ENCODE measurements at places on chromosomes 7 and 10.

- DNase-seq, result no peak
Measured at GRCh38 chr7:102992938-102993717, 80.3 kb downstream of the LRRC17 start.

DNA sequence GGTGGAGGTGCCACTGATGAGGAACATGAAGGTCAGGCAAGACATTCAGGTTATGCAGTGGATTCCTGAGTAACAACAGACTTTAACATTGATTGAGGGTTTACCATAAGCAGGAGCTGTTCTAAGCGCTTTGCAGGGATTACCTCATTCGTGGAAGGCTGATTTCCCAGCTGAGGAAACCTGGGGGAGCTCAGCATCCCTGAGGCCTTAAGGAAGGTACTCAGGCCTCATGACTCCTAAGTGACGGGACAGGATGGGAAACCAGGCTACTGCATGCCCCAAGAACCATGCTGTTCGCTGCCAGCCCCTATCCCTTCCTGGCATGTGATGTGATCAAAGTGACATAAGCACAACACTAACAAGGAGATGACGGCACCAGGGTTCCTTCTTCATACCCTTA lies 143.6 kb upstream of the NFE2L3 start:
- no peak for DNase-seq

DNA sequence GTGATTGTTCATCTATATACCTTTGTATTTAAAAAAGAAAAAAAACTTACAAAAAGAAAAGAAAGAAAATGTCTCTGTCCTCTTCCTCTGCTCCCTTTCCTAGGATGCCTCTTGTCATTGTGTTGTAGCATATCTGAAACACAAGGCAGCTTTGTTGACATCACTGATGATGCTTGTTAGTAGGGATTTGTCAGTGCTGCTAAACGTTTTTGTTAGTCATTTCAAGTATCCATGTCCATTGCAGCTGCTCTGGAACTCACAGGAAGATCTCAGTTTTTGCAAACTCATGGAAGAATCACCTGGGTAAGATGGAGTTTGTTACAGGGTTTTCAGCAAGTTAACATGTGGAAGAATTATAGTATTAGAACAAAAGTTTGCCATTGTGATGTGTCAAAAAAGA lies 123.6 kb downstream of the CCSER2 start:
- no peak for DNase-seq

- no peak for DNase-seq
Measured at GRCh38 chr10:22712956-22713852, 1.2 kb downstream of the PIP4K2A start.

GRCh38 chr10:49629431-49629881 lies 15.6 kb downstream of the CHAT start:
- DNase-seq, result no peak

- no peak for DNase-seq
Measured at GRCh38 chr7:108568801-108569380, 615 bp downstream of the THAP5 start.

GRCh38 chr10:126160971-126161630 lies 227.2 kb downstream of the ADAM12 start:
- DNase-seq, result no peak

GRCh38 chr10:60541451-60541850 lies 151.8 kb upstream of the ANK3 start:
- DNase-seq, result no peak

DNA sequence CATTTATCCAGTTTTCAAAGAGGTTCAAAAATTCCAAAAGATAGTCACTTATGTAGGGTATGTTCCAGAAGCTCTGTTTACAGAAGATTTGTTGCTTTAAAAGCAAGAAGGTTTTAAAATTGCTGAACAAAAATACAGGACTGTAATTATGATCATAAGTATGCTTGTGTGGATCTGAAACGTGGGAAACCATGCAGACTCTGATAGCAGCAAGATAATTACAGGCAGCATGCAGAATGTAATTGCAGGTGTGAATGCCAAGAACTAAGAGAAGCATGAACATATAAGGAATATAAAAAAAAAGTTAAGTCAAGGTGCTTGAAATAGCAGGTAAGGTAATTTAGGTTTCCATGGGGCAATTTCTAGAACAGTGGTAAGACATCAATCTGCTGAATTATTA lies 405.7 kb downstream of the ARL4A start:
- no peak for DNase-seq

Data from cortex of kidney (tissue), 1 donor.